ENCODE measurements at places on chromosomes 5 and 9. TPM values are rescaled to one million over a fixed set of nuclear protein-coding genes. Genes with fewer than 3 reads are reported as not detected.

The BARHL1 gene
- polyA plus RNA-seq: not detected

The GABBR2 gene
- 0.52 TPM for polyA plus RNA-seq

The TEK gene
- 7.0 TPM for polyA plus RNA-seq

The UAP1L1 gene
- polyA plus RNA-seq: 3.5 TPM

The PRSS3 gene
- polyA plus RNA-seq: not detected

The KIF2A gene
- 13.1 TPM for polyA plus RNA-seq

The SLC26A2 gene
- polyA plus RNA-seq: 3.7 TPM

The SNCAIP gene
- polyA plus RNA-seq: 5.1 TPM

The ZFR gene
- 85.6 TPM for polyA plus RNA-seq

The SOHLH1 gene
- polyA plus RNA-seq: 0.05 TPM

The FER gene
- 0.85 TPM for polyA plus RNA-seq

The COL23A1 gene
- 3.1 TPM for polyA plus RNA-seq

The ZDHHC11B gene
- 0.57 TPM for polyA plus RNA-seq

The JAKMIP2 gene
- polyA plus RNA-seq: 2.4 TPM

The FCHO2 gene
- 4.3 TPM for polyA plus RNA-seq

The GTF3C5 gene
- 78.7 TPM for polyA plus RNA-seq

The GPX8 gene
- polyA plus RNA-seq: 11.2 TPM

The PBX3 gene
- 22.7 TPM for polyA plus RNA-seq

The SLC27A6 gene
- polyA plus RNA-seq: 4.7 TPM

The SLC46A2 gene
- polyA plus RNA-seq: 0.02 TPM

The AGPAT2 gene
- polyA plus RNA-seq: 52.1 TPM

All from H1 (cell line).